Activated CD4-positive, alpha-beta memory T cell treated with anti-CD3 and anti-CD28 coated beads, Interleukin-2, amount 10 ng/mL, durations not matched to agents 7 days and 5 days (primary cell): ENCODE measurements at places on chromosomes 1 and 21.

DNA sequence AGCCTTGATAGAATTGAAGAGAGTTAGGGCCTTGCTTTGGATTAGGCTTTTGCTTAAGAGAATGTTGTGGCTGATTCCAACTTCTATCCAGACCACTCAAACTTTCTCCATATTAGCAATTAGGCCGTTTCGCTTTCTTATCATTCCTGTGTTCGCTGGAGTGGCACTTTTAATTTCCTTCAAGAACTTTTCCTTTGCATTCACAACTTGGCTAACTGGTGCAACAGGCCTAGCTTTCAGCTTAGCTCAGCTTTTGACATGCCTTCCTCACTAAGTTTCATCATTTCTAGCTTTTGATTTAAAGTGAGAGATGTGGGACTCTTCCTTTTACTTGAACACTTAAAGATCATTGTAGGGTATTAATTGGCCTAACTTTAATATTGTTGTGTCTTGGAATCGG lies 183.6 kb upstream of the L1TD1 start:
- DNase-seq: no peak

DNA sequence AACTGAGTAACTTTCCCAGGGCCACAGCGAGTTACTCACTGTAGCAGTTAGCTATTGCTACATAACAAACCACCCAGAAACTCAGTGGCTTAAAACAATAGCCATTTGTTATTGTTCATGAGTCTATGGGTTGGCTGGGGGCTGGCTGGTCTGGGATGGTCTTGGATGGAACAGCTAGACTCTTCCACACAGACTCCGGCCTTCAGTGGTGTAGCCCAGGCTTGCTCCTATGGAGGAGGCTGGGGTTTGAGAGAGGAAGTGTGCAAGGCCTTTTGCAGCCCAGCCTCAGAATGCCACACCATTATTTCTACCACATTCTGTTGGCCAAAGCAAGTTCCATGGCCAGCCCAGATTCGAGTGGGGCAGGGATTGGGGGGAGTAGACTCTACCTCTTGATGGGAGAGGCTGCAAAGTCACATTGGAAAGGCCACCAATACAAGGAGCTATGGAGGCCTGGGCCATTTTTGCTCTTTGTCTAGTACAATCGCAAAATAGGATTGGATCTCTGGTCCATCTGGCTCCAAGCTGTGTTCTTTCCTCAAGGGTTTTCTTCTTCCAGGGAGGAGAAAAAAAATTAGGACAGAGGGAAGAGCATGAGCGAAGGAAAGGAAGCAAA lies 37.5 kb upstream of the TTC22 start:
- no peak for DNase-seq

- DNase-seq: no peak
These were observed 59.8 kb upstream of the KCNK2 start for GRCh38 chr1:215022741-215023141.

GRCh38 chr1:79760531-79760930 lies 754.0 kb upstream of the ADGRL4 start:
- no peak for DNase-seq

DNA sequence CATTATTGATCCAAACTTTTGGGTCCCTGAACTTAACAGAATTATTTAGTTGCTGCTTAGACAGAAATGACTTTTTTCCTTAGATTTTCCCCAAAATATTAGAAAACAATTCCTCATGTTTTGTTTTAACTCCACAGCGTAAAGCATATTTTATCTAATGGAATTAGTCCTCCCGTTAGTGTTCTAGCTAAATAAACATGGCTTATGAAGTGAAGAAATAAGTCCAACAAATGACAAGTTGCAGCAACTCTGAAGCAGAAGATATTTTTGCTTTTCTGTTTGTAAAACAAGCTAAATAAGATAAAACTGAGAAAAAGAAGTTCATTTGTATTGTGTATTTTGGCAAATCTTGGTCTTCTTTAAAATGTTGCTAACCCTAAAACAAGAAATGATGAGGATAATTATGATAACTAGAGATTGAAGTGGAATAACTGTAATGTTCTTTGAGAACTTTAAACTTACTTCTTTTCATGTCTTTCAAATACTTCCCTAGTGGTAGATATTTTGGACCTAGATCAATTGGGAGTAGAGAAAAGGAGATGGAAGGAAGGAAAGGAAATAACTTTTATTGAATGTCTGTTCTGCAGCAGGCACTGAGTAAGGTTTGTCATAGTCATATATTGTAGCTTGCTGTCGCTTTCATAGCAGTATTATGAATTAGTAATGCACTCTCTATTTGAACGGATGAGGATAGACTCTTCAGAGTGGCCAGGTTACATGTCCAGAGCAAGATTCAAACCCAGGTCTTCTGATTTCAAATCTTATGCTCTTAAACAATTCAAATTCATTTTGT lies 12.5 kb downstream of the NFIA start:
- DNase-seq: no peak
